Lower leg skin (tissue), 4 donors: ENCODE measurements at places on chromosomes 1 and 21.

GRCh38 chr1:222535455-222535854 is 12.4 kb downstream of the HHIPL2 start:
- no peak for DNase-seq

DNA sequence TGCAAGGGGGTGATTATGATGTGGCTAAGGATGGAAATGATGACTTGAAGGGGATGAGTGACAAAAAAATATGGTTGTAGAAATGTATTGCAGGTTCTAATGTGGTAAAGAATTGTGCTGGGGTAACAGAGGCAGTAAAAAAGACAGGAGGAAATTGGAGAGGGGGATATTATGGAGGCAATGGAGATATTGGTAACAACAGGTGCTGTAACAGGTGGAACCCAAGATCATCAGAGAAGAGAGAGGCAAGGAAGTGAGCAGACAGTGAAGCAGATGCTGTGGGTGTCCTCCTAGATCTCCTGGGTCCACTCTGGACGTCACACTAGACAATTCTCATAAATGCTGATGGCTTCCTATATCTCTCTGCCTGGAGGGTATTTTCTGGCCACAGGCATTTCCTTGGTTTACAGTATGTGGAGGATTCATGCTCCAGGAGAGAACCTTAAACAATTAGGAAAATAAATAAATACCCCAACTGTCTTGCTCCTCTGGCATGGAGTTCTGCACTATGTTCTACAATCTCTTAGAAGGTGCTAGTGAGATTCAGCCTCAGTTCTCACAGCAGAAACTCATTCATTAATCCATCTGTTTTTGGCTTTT is 620.3 kb upstream of the PLXNA2 start:
- no peak for DNase-seq

DNA sequence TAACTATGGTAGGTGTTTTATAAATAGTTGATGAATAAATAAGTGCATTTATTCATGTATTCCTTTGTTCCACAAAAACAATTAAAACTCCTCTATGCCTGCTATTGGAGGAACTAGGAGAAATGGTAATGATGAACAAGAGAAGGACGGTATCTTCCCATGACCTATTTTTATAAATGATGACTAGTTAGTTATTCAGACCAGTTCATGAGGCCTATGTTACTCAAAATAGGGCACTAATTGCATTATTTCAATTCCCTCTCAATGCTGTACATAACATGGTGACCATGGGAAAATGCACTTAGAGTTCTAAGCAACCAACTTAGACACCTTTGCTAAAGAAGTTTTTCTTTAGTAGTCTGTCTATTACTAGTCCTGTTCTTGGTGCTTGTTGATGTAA is 53.1 kb downstream of the XCL1 start:
- DNase-seq, result no peak

GRCh38 chr21:42459546-42460215 is 36.3 kb downstream of the RSPH1 start:
- DNase-seq, result no peak

GRCh38 chr1:203359010-203359571 is 8.2 kb upstream of the FMOD start:
- peak; percentile 53 for DNase-seq

DNA sequence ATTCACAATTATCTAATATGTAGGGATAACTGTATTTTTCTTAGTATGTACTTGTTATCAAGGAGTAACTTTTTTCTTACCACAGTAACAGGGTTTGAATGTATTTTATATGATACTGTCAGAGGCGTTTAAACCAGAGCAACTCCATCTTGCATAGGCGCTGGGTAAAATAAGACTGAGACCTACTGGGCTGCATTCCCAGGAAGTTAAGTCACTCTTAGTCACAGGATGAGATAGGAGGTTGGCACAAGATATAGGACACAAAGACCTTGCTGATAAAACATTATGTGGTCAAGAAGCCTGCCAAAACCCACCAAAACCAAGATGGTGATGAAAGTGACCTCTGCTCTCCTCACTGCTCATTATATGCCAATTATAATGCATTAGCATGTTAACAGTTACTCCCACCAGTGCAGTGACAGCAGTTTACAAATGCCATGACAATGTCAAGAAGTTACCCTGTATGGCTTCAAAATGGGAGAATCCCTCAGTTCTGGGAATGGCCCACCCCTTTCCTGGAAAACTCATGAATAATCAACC is 64.8 kb downstream of the RPE65 start:
- no peak for DNase-seq

GRCh38 chr1:248622570-248623001 is 12.3 kb downstream of the OR2T11 start:
- DNase-seq, result no peak

DNA sequence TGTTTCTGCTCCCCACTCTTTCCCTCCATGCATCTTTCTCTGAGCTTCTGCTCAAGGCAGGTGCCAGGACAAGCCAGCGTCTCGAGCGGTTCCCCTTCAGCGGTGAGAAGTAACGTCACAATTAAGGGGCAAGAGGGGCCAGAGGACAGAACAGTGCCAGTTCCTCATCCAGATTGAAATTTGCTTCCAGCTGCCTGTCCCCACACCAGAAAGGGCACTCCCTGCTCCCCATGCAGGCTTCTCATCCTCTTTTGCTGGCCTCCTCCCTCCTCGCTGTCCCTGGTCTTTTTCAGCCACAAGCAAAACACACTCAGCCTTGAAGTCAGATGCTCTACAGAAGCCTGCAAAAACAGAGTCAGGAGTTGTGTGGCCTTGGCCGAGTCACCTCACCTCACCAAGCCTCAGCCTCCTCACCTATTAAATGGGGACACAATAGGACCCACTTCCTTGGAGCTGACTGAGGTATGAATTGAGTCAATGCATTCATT is 35.0 kb upstream of the ECE1 start:
- DNase-seq, result no peak

GRCh38 chr1:21524686-21525339 is 15.6 kb downstream of the ALPL start:
- no peak for DNase-seq

GRCh38 chr1:203172184-203173010 is 3.2 kb downstream of the MYBPH start:
- no peak for DNase-seq

DNA sequence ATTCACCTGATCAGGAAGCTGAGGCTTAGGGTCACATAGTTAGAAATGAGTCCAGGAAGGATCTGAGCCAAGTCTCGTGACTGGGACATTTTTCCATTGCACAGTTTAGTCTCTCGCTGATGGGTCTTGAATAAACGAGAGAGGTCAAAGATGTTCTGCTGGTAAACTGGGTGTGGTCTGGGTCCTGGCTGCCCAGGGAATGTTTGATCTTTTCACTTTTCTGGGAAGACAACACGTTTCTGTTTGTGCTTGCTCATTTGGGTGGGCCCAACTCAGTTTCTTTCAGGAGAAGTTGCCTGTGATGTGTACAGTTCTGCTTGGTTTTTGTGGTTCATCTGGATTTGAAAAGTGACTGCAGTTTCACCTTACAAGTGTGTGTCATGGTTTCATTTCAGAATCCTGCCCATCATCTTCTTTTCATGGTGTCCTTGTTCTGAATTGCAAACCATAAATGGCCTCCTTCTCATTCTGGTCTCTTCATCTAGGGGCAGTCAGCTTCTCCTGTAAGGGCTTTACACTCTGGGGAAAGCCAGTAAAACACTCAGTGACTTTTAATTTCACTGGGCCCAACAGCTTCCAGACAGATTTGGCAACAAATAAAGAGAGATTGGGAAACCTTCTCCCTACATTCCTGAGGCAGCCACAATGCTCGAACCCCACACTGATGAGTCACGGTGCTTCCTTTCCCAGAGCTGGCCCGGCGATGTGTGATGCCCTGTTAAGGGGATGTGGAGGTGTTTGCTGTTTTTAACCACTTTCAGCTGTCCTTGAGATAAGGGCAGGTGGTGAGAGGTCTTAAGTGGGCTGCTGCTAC is 7.2 kb upstream of the TACSTD2 start:
- no peak for DNase-seq

DNA sequence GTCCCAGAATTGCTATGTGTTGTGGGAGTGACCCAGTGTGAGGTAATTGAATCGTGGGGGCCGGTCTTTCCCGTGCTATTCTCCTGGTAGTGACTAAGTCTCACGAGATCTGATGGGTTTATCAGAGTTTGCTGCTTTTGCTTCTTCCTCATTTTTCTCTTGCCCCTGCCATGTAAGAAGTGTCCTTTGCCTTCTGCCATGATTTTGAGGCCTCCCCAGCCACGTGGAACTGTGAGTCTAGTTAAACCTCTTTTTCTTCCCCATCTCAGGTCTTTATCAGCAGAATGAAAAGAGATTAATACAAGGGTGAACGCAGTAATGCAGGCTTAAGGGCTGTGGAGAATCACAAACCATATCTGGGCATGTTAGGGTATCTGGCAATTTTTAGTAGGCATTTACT is 624.0 kb downstream of the USP25 start:
- no peak for DNase-seq

- no peak for DNase-seq
These were observed 40.8 kb upstream of the LRRC3 start for GRCh38 chr21:44414291-44415072.

DNA sequence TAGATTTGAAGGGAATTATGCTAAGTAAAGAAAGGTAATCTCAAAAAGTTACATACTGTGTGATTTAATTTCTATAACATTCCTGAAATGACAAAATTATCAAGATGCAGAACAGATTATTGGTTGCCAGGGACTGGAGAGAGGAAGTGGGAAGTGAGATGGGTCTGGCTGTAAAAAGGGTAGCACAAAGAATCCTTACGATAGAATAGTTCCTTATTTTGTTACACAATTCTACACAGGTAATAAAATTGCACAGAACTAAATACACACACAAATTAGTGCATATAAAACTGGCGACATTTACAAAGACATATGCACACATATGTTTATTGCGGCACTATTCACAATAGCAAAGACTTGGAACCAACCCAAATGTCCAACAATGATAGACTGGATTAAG is 33.5 kb downstream of the ZNF684 start:
- no peak for DNase-seq

GRCh38 chr1:177825276-177825901 is 144.5 kb downstream of the SEC16B start:
- DNase-seq, result no peak

GRCh38 chr1:107273515-107273914 is 132.7 kb downstream of the NTNG1 start:
- no peak for DNase-seq

- peak; percentile 79 for DNase-seq
These were observed 7.5 kb downstream of the NGF start for GRCh38 chr1:115330480-115331013.

DNA sequence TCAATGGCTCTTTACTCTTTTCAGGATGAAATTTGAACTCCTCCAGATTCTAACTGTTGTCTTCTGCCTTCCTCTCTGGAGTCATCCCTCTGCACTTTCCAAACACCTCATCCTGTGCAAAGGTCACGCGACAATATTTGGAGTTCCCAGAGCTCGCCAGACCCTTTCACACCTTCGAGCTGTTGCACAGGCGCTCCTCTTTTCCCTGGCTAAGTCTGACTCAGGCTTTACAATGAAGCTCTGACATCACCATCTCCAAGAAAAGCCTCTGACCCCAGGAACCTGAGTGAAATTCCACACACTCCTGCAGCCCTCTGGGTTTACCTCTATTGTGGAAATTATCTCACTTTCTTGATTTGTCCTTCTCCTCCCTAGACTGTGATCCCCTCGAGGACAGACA is 270.3 kb downstream of the RGS7 start:
- no peak for DNase-seq

DNA sequence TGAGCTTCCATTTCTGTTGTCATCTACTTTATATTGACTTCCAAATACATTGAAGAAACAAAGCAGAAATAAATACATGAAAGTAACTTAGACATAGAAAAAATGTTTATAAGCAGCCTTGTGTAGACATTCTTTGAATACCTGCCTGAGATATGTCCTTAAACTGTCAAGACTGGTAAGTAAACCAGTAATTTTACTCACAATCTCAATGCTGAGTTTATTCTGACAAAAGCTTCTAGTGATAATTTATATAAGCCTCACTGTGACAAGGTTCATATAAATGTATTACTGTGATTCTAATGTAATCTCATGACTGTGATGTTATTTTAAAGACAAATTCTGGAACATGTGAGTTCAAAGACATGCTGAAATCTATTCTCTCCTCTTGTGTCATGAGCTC is 516.7 kb upstream of the B3GALT2 start:
- no peak for DNase-seq

- no peak for DNase-seq
These were observed 35.0 kb downstream of the C21orf91 start for GRCh38 chr21:17784180-17784598.

GRCh38 chr1:160097151-160097910 is 1.1 kb downstream of the IGSF8 start:
- no peak for DNase-seq

- DNase-seq, result no peak
These were observed 98.3 kb downstream of the COQ8A start for GRCh38 chr1:227038401-227038800.

DNA sequence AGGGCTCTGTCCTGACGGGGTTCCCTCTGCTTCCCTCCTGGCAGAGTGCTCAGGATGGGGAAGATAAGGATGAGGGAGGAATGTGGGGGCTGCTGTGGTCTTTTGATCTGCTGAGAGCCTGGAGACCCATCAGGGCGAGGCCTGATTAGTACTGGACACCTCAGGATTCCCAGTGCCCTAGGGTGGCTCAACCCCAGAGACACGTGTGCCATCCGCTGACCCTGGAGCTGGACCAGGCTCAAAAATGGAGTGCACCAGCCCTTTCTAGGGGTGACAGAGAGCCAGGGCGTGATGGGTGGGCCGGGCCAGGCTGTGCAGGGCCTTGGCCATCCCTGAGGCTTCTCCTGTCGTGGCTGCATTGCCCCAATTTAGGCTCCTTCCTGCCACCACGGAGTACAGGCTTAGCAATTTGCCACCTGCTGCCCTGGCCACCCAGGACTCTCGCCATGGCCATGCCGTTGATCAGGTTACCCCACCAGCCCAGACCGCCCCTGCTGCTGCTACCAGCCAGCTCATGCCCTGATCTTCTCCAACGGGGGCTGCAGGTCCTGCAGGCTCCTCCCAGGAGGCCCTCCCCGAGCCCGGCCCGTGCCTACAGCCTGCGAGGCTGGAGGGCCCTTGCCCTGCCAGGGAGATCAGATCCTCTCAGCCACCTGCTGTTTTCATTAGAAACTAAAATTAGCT is 9.5 kb downstream of the WNT4 start:
- no peak for DNase-seq

DNA sequence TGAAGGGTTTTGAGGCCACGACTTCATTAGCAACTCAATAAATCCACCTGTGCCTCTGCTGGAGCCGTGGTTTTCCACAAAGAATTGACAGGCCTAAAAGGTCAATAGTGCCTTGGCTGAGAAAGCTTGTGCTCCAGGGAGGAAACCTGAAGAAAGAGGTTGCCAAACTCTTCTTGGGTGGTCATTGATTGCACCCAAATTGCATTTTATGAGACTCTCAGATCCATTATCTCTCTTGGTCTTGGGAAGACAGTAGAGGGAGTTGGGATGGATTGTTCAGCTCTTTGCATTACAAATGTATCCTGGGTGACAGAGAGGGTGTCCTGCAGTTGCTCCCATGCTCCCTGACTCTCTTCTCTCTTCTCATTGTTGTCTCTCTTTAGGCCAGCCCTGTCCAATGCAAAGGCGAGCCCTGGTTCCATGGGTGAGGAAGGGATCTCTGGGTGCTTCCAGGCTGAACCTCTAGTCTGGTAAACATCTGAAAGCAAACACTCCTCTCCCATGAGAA is 46.1 kb upstream of the HTR1D start:
- DNase-seq, result no peak

- no peak for DNase-seq
These were observed 1.6 kb upstream of the NKAIN1 start for GRCh38 chr1:31241321-31241720.

GRCh38 chr1:20237646-20238045 is 51.3 kb upstream of the PLA2G2C start:
- DNase-seq, result no peak

- DNase-seq, result no peak
These were observed 226.1 kb downstream of the RGS7 start for GRCh38 chr1:241130881-241131280.
